Activated CD8-positive, alpha-beta memory T cell treated with anti-CD3 and anti-CD28 coated beads for 1 hour (primary cell): ENCODE measurements at places on chromosomes 16 and 17.
A peak's percentile ranks its signal among the peaks of the same experiment; 100 is the strongest.

DNA sequence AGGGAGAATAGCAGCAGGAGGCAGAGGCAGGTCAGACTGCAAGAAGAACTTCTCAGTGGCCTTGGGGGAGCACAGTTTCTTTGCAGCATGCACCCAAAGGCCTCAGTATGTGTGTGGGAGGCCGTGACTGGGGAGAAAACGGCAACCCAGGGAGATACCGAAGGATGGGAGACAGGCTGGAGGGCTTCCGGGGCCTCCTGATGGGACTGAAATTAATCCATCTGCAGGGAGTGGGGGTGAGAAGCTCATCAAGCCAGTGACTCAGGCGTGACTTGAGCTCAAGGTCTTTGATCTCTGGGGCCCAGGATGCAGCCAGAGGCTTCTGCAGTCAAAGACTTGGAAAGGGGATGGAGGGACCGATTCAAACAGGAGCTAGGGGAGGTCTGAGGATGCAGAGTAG, 5.1 kb upstream of the C17orf113 start:
- no peak for DNase-seq

- DNase-seq: peak; percentile 5
Measured at GRCh38 chr17:3647769-3648555, 11.4 kb downstream of the CTNS start.

- no peak for DNase-seq
Measured at GRCh38 chr17:38507436-38507835, 79.2 kb downstream of the ARHGAP23 start.

DNA sequence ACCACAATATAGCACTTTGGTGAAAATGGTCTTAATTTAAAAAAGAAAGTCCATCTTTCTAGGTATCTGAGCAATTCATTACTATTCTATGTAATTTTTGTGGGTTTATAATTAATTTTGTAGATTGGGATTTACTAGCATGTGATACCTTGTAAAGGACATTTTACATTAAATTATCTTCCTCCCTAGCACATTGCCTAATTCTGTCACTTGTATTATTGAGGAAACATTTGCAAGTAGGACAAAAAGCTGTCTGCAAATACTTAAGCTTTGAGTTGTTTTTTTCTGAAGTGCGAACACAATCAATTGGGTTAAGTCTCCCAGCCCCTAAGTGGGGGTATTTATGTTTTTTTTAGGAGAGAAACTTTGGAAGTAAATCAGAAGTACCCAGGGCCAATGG, 167.0 kb downstream of the PRKCA start:
- DNase-seq: no peak

GRCh38 chr17:58587713-58588117, 73.3 kb upstream of the MTMR4 start:
- peak; percentile 31 for DNase-seq

DNA sequence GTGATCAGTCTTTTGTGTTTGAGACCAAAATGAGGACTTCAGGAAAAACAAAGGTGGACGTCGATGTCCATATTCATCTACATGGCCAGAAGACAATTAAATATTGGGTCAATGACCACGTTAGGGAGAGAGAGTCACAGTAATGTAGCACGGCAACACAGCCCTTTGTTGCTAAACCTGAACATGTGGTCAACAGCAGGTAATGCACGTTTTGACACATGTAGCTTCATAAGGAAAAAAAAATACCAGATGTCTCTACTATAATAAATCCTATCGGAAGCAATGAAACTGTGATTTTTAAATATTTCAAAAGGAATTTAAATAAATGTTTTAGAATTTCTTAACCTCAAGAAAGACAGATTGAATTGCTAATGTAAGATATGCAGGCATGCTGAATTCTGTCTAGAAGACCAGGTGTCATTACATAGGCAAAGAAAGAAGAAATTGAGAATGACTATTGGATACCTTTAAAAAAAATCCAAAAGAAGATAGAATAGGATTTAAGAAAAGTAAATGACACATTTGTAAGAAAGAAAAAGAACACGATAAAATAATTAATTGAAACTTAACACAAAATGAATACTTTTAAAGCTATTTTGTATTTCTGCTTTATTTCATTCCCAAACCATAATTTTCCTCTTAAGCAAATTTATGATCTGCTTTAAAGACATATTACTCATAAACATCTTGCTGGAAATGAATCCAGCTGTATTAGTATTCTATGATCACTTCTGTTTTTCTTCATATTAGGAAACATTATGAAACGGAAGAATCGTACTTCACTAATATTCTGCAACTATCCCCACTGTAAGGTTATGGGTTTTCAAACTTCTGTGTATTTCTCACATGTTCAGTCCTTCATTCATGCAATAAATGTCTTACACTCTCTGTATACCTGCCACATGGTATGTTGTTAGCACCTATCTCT, 30.1 kb downstream of the ABCA8 start:
- no peak for DNase-seq

- no peak for DNase-seq
Measured at GRCh38 chr16:79519448-79519847, 81.1 kb downstream of the MAF start.

DNA sequence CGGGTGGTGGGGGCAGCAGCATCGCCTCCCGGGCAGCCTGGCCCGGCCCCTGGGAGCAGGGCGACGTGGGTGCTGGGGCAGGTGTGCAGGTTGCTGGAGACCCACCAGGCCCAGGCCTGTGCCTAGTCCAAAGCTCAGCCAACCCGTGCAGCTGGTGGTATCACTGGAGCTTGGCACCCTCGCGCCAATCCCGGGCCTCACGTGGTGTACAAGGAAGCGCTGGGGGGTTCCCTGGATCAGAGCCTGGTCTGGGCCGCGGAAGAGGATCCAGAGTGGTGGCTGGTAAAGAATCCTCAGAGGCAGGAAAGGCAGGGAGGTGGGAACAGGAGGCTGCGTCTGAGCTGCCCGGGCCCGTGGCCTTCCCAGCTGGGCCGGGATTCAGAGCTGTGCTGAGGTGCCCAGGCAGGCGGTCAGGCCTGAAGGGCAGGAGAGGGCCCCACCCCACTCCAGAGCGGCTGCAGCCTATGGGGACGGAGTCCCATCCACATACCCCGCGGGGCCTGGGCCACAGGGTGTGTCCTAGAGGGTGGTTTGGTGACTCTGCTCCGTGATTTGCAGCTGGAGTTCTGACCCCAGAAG, 36.2 kb downstream of the ZFPM1 start:
- no peak for DNase-seq

- no peak for DNase-seq
Measured at GRCh38 chr16:25064937-25065336, 46.6 kb upstream of the LCMT1 start.

GRCh38 chr16:22337849-22338635, 36.4 kb downstream of the CDR2 start:
- DNase-seq: no peak

DNA sequence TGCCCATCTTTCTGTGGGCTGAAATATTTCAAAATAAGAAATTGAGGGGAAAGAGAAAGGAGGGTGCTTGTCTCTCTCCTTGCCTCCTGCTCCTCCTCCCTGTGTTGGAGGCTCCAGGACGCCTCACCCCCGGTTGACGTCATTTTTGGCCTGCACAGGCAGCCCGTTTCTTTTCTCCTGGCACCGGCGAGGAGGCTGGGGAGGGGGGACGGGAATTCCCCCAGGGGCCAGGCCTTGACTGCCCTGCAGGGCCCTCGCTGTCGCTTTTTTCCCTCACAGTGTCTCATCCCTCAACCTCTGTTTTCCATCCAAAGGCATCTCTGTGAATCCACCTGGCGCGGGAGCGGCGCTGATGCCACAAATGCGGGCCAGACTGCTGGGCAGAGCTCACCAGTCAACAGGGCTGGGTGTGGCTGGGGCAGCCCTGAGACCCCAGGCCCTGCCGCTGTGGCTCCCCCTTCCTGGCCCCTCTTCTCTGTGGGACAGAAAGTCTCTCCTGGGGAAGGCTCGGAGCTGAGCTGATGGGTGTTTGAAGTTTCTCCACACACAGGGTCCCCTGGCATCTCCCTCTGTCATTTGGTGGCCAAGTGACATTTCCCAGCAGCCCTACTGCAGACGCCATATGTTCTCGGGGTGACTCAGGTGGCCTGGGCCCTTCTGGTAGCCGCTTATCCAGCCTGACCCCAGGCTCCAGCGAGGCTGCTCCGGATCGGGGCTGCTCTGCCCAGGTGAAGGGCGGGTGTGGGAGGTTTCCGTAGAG, 16.0 kb downstream of the CENPX start:
- DNase-seq: no peak

GRCh38 chr17:30021708-30022317, 80.4 kb downstream of the EFCAB5 start:
- no peak for DNase-seq

- no peak for DNase-seq
Measured at GRCh38 chr17:82214012-82214628, 1.5 kb upstream of the CCDC57 start.

GRCh38 chr17:65975878-65976277, 216.1 kb downstream of the CEP112 start:
- DNase-seq: no peak

GRCh38 chr17:65287040-65287439, 149.9 kb downstream of the RGS9 start:
- no peak for DNase-seq

- no peak for DNase-seq
Measured at GRCh38 chr16:88552815-88553214, 17.4 kb upstream of the ZC3H18 start.

GRCh38 chr16:83312015-83312717, 495.6 kb upstream of the HSBP1 start:
- DNase-seq: no peak

GRCh38 chr17:38730526-38731379, 612 bp downstream of the CISD3 start:
- no peak for DNase-seq

- DNase-seq: peak; percentile 19
Measured at GRCh38 chr16:10876799-10877341, at the start of gene CIITA. Gene CIITA (plus strand): TSS chr16:10877202. CDS start chr16:10877331, 129 bp downstream.

GRCh38 chr17:17839791-17840707, 3.3 kb upstream of the SREBF1 start:
- DNase-seq: peak; percentile 70

GRCh38 chr17:10605221-10605783, 51.8 kb downstream of the MYH3 start:
- DNase-seq: no peak

DNA sequence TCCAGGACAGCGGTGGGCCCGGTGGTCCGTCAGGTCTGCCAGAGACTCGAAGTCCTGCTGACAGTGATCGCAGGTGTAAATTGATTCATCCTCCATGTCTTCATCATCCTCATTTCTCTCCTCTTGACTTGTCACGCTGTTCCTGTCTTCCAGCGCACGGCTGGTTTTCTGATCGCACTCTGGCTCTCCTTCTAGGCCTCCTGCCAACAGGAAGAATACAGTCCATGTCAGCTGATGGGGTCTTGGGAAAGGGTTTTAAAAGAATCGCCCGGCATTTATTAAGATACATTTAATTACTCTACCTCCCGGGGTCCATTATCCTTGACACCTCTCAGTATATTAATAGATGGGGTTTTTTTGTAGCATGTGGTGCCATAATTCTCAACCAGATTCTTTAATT, 125.1 kb downstream of the ZNF423 start:
- DNase-seq: no peak

- DNase-seq: no peak
Measured at GRCh38 chr16:78579020-78579419, 479.6 kb downstream of the WWOX start.

- no peak for DNase-seq
Measured at GRCh38 chr16:69424935-69425784, 741 bp downstream of the CYB5B start.

GRCh38 chr16:11128211-11129141, 127.5 kb downstream of the SOCS1 start:
- no peak for DNase-seq

- DNase-seq: no peak
Measured at GRCh38 chr16:23255000-23255399, 47.1 kb upstream of the SCNN1B start.

DNA sequence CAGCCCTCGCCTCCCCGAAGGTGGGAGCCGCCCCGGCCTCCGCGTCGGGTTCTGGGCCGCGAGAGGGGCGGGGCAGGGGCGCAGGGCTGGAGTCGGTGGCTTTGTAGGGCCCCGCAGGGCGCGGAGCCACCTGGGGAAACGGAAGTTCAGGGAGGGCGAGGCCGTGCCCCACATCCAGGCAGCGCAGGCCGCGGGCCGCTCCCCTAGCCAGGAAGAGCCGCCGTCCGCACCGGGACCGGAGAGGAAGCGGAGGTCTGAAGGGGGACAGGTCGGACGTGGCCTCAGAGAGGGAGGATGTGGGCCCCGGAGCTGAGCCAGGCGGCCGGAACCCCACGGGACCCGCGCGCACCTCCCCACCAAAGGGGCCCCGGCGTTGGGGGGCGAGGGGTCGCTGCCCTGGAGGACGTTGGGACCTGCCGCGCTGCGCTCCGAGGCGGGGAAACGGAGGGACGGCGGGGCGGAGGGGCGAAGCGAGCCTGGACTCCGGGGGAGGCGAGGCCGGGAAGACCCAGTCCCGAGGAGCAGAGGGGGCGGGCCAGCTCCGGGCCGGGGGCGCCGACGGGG, 482 bp upstream of the SLC16A3 start:
- no peak for DNase-seq

GRCh38 chr16:26889740-26890139, 177.0 kb upstream of the C16orf82 start:
- no peak for DNase-seq

GRCh38 chr17:44307387-44308186, 814 bp upstream of the RUNDC3A start:
- DNase-seq: no peak
